ENCODE measurements at places on chromosomes 1 and 21. TPM values are rescaled to one million over a fixed set of nuclear protein-coding genes. Genes with fewer than 3 reads are reported as not detected.

RIMKLA gene
- total RNA-seq = 2.1 TPM

DNA sequence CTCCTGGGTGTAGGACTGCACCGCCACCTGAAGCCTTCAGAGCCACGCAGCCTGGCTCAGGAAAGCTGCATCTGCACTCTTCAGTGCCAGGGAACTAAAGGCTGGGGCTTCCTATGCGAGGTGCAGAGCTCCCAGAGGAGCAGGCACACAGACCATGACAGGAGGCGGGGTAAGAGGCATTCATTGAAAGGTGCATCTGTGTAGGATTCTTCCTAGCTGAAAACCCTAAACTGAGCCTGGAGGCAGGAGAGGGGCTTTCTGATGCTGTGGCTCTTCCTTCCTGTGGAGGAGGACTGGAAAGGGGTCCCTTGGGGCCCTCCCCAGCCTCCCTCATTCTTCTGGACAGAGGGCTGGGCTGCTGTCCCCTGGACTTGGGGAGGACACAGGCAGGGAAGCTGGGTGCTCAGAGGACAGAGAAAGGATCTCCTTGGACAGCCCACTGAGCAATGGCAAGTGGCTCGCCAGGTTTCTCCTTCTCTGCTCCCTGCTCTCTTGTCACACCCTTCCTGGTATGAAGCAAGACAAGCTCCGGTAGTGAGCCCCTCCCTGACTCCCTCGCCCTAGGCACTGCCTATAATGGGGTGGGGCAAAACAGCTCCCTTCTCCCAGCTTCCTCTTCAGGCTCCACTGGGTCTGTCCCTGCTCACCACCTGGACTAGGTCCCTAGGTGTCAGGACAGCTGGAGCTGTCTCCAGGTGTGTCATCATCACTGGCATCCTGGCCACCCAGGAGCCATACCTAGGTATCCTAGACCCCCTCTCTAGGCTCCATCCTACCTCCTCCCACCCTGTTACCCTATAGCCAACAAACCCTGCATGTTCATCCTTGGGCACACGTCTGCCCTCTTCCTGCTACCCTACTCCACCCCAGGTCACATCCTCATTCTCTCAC is 20.0 kb downstream of the S100A6 start:
- DNase-seq = no peak

SH2D2A gene
- total RNA-seq = not detected

- DNase-seq = no peak
These were observed 51.5 kb downstream of the FOXO6 start for GRCh38 chr1:41412748-41413147.

RAB25 gene
- not detected for total RNA-seq

GRCh38 chr21:45257673-45258341 is 29.9 kb downstream of the POFUT2 start:
- no peak for DNase-seq

GRCh38 chr1:159835862-159836525 is 9.3 kb downstream of the SLAMF8 start:
- no peak for DNase-seq

LCE1D gene
- not detected for total RNA-seq

DNA sequence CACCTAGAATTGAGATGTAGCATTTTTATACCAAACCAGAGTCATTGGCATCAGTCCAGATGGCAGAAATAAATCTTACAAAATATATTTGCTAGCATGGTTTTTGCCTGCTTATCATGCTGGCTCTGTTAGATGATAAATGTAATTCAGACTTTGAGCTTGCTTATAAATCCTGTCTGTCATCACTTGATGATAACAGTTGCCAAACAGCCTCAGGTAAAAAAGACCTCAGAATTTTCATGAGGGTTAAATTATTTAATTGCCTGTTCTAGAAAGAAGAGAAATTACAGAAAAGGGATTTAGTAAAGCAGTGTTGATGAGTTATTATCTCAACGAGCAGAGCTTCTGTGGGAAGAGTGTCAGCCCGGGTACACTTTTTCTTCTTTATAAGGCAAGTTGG is 83.3 kb downstream of the FNBP1L start:
- DNase-seq = no peak

DNA sequence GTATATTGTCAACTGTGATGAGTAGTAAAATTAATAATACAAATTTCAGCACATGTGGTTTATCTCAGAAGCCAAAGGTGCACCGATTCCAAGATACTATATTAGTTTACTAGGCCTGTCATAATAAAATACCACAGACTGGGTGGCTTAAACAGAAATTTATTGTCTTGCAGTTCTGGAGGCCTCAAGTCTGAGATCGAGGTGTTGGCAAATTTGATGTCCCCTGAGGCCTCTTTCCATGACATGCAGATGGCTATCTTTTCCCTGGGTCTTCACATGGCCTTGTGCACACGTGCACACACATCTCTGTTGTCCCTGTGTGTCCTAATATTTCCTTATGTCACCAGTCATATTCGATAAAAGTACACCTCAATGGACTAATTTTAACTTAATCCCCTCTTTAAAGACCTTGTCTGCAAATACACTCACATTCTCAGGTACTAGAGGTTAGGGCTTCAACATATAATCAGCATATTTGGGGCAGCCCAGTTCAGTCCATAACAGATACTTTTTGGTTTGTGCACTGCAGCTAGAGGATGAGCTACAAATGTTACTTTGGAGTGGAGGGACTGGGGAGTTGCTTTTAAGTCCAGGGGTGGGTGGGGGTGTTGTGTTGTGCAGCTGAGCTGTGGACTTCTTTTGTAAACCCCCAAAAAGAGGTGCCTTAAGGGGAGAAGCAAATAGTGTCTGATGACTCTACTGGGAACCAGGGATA is 21.4 kb downstream of the TSNAX start:
- no peak for DNase-seq

GRCh38 chr1:96487394-96487793 is 234.2 kb upstream of the PTBP2 start:
- DNase-seq = no peak

SV2A gene
- not detected for total RNA-seq

TLCD4 gene
- total RNA-seq = not detected

FCRL2 gene
- total RNA-seq = 136 TPM

DNA sequence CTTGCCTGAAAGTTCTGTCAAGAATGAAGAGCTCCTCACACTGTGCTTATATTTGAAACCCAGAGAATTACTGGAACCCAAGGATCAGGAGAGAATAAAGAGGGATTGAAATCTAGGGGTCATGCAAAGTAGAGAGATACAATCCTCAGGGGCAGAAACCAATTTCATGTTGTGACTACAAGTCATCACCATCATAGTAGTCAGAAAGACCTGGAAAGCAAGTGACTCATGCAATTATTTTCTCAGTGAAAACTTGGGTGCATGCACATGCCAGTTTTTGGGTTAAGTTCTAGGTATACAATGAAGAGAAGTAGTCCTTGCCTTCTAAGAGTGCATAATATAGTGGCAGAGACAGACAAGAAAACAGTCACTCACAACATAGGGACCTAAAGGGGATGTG is 210.0 kb downstream of the ZC3H11B start:
- no peak for DNase-seq

DNA sequence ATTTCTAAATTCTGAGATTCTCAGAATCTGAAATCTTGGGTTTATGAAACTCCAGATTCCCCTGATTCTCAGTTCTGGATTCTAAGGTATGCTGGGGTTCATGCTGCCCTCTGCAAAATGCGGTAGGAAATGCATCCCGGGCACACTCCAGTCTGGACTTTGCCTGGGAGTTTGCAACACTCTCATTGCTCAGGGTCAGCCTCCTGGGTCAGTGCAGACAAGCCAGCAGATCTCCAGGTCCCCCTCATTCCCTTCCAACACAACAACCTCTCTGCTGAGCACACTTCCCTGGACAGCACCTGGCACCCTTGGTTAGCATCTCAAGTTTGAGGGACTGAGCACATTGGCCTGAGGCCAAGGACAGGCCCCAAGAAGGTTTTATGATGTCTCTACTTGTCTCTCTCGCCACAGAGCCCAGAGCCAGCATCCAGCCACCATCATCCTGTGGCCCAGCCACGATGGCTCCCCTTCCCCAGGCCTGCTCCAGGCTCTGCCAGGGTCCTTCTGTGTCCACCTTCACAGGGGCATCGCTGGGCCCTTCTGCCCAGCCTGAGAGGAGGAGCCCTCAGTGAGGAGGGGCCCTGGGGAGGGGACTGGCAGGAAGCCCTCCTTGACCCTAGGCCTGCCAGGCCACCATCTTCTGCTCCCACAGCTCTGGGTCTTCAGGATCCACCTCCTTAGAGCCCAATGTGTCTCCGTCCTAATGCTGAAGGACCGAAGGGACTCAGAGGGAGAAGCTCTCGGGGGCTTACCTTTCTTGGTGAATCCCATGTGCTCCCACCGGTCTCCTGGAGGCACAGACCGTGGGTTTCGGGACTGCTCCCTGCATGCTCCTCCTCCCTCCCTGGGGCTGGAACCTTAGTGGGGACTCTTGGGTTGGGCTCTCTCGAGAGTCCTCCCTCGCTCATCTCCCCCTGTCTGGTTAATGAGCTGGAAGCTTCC is 550.7 kb downstream of the PTPRU start:
- no peak for DNase-seq

SYT14 gene
- not detected for total RNA-seq

MYOG gene
- not detected for total RNA-seq

DNA sequence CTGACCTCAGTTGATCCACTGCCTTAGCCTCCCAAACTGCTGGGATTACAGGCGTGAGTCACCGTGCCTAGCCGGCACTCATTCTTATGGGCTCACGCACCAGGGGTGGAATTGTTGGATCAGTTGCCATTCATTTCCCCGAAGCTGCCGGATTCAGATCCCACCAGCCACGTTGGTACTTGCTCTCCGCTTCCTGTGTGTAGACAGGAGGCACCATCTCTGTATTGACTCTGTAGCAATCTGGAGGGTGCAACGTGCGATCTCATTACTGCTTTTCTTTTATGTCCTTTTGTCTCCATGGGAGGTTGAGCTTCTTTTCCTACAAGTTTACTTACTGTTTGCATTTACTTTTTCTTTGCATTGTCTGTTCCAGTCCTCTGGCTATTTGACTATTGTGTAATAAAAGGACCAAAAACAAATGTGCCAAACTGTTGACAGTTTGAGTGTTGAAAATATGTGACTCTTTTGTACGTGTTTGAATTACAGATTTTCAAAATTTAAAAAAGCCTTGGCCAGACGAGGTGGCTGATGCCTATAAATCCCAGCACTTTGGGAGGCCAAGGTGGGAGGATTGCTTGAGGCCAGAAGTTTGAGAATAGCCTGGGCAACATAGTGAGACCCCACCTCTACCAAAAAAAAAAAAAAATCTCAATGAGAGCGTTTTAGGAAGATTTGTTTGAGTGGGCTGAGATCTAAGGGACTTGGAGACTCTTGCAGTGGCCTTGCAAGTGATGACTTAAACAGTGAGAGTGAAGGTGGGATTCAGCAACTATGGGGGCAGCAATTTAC is 39.1 kb downstream of the SPSB1 start:
- no peak for DNase-seq

CSF1 gene
- total RNA-seq = 0.07 TPM

- peak; percentile 77 for DNase-seq
These were observed 71.0 kb downstream of the ACTL8 start for GRCh38 chr1:17826165-17826488.

- DNase-seq = no peak
These were observed 97.7 kb upstream of the SLC25A33 start for GRCh38 chr1:9441451-9442133.

GRCh38 chr1:35287807-35288640 is 19.5 kb downstream of the ZMYM4 start:
- DNase-seq = no peak

Data from Karpas-422 (cell line).